Mesenchymal stem cell (in vitro differentiated cells and primary cell): ENCODE measurements at places on chromosomes 1 and 21.

- no peak overlapping the region for H3K27ac ChIP-seq
- no peak for DNase-seq
- peaks cover 2% of the 10 kb centered on the region for H3K4me1 ChIP-seq
- H3K4me3 ChIP-seq, result no peak overlapping the region
Measured at GRCh38 chr1:192977089-192977706, 82.0 kb downstream of the UCHL5 start.

- H3K36me3 ChIP-seq, result no peaks in the 10 kb centered on the region
- peak; percentile 43 for DNase-seq
- peaks cover 31% of the 10 kb centered on the region for H3K27me3 ChIP-seq
- H3K4me3 ChIP-seq, result peak overlapping the region; percentile 69
Measured at GRCh38 chr1:41360074-41360785, 1.0 kb upstream of the FOXO6 start.

DNA sequence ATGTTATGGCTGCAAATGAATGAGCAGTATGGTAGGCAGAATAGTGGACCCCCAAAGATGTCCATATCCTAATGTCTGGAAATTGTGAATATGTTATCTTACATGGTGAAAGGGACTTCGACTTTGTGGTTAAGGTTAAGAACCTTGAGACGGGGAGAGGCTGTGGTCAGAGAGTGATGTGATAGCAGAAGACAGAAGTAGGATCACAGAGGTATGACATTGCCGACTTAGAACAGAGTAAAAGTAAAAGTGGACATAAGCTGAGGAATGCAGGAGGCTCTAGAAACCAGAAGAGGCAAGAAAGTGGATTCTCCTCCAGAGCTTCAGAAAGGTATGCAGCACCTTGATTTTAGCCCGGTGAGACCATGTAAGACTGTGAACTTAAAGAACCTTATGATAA lies 74.6 kb downstream of the CTH start:
- H3K4me1 ChIP-seq, result peaks cover 13% of the 10 kb centered on the region
- no peaks in the 10 kb centered on the region for H3K27me3 ChIP-seq
- no peak for DNase-seq

GRCh38 chr21:42417533-42417932 lies 13.8 kb downstream of the UBASH3A start:
- H3K27me3 ChIP-seq, result peaks cover 51% of the 10 kb centered on the region
- H3K4me1 ChIP-seq, result peaks cover 15% of the 10 kb centered on the region
- no peak overlapping the region for H3K4me3 ChIP-seq
- no peak overlapping the region for H3K27ac ChIP-seq
